ENCODE measurements at places on chromosomes 2 and 18. TPM values are rescaled to one million over a fixed set of nuclear protein-coding genes. Genes with fewer than 3 reads are reported as not detected.

DNA sequence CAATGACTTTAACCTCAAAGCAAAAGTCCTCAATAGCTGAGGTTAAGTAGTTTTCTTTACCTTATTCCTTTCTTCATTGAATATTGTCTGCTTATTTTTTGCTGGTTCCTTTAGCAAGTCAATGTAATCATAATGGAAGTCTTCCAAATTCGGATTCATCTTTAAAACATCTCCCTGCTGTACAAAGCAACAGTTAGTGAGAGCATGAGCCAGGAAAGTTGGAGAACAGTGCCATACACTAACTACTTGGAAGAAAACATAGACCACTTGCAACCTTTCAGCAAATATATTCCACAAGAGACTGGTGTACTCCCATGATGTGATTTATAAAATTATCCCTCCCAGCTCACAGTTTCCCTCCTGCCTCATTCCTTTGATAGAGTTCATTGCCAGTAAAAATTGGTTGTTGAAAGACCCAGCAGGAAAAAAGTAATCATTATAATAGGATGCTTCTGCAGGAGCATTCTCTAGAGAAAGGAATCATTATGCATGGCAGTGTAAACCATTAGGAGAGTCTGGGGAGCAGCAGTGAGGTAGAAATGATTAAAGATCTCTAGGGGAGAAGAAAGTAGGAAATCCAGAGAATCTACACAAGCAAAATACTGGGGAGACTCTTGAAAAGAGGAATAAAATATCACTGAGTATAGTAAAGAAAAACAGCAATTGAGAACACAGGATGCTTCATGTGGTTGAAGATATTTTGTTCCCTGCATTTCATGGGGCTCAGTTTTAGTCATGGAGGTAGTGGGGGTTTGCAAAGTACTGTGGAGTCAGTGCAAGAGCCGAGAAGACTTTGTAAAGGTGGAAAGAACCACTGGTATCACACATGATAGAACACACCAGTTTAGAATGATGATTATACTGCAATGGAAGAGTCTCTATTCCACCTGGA, 38.6 kb upstream of the TTN start:
- no peak for DNase-seq
- H3K27ac ChIP-seq: no peak overlapping the region
- H3K4me3 ChIP-seq: no peak overlapping the region
- no peaks in the 10 kb centered on the region for H3K36me3 ChIP-seq
- H3K27me3 ChIP-seq: no peaks in the 10 kb centered on the region
- no peaks in the 10 kb centered on the region for H3K4me1 ChIP-seq

DNA sequence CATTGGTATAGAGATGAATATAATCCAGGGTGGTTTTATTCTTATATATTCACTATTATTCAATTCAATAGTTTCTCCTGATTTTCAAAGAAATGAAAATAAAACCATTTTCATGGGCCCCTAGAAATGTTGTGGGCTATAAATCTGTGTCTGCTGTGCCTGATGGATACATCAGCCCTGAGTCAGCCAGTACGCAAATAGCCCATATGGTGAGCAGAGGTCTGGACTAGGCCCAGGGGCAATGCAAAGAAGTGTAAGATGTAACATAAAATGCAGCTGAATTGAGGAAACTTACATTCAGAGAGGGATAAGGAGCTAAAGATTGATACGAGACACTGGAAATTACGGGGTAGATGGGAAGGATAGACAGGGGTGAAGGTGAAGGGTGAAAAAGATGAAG, 122.5 kb downstream of the MAIP1 start:
- H3K36me3 ChIP-seq: no peaks in the 10 kb centered on the region
- no peak overlapping the region for H3K4me3 ChIP-seq
- no peak overlapping the region for H3K27ac ChIP-seq

- no peak overlapping the region for H3K27ac ChIP-seq
- no peak overlapping the region for H3K4me3 ChIP-seq
Measured at GRCh38 chr2:185044323-185044874, 446.1 kb downstream of the ZNF804A start.

DNA sequence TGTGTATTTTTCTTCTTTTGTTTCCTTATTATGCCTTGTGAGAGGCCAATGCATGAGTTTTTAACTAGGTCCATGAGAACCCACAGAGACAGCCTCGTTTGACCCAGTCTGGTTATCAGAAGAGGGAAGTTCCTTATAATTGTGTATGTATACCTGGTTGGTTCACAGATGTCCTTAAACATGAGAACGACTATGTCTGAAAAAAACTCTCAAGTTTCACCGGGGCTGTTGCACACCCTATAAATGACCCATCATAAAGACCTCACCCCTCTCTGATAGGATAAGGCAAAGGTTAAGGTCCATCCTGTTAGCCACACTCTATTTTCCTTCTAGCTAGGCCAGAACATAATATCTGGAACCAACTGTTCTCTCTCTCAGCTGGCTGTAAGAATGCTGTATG, 42.7 kb upstream of the MSH2 start:
- H3K4me1 ChIP-seq: no peaks in the 10 kb centered on the region
- no peak overlapping the region for H3K27ac ChIP-seq
- no peaks in the 10 kb centered on the region for H3K36me3 ChIP-seq
- H3K4me3 ChIP-seq: no peak overlapping the region

GRCh38 chr2:10765914-10766313, 44.5 kb downstream of the ATP6V1C2 start:
- H3K4me1 ChIP-seq: peaks cover 9% of the 10 kb centered on the region
- no peaks in the 10 kb centered on the region for H3K36me3 ChIP-seq
- H3K27me3 ChIP-seq: no peaks in the 10 kb centered on the region

QPCT gene
- total RNA-seq: not detected

DNA sequence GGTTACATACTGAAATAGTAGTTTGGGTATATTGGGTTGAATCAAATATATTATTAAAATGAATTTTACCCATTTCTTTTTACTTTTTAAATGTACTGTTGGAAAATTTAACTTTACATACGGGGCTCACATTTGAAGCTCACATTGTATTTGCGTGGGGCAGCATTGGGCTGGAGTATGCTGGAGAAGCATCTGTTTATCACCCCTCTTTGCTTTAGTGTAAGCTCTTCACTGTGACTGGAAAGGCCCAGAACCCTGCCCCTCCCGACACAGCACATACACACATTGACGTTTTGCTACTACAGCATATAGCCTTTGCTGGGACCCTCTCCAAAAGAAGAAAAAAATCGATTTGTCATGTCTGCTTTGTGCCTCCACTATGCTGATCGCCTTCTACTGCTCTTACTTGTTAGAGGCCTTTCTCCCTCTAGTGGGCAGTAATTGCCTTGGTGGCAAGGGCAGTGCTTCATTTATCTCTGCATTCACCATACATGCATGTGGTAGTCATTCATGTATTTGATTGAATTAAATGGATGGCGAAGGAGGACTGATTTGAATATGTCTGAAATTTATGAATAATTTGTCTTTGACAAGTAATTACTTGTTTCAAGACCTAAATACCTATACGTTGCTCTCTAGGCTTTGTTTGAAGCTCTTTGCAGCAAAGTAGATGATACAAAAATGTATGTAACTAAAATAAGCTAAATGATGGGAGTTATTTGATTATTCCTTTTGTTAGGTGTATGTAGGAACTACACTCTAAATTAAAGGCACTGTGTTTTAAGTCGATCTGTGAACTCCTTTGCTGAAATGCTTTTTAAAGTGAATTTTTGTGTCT, 37.4 kb downstream of the VAPA start:
- DNase-seq: no peak
- H3K27me3 ChIP-seq: no peaks in the 10 kb centered on the region
- no peak overlapping the region for H3K27ac ChIP-seq
- peaks cover 4% of the 10 kb centered on the region for H3K4me1 ChIP-seq
- H3K36me3 ChIP-seq: no peaks in the 10 kb centered on the region

ADD2 gene
- total RNA-seq: 31.8 TPM

DNA sequence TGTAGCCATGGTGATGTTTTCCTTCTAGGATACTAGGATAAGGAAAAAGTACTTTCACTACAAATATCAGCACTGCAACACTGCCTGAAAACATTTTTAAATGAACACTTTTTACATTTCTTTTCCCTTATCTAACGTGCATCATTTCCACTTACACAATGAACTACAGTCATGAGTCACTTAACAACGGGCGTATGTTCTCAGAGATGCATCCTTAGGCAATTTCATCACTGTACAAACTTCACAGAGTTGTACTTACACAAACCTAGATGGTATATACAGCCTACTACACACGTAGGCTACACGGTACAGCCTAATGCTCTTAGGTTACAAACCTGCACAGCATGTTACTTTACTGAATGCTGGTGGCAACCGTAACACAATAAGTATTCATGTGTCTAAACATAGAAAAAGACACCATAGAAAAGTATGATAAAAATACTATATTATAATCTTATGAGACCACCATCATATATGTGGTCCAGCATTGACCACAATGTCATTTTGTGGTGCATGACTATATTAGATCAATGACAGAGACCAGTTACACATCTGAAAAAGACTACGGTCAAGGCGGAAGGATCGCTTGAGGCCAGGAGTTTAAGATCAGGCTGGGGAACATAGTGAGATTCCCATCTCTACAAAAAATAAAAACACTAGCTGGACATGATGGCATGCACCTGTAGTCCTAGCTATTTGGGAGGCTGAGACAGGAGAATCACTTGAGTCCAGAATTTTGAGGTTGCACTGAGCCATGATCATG, 39.8 kb downstream of the WDR33 start:
- H3K36me3 ChIP-seq: no peaks in the 10 kb centered on the region
- no peak overlapping the region for H3K4me3 ChIP-seq
- no peak for DNase-seq

BCL2 gene
- 14.1 TPM for total RNA-seq

GRCh38 chr2:8239531-8240088, 442.2 kb upstream of the ID2 start:
- DNase-seq: no peak
- H3K4me1 ChIP-seq: peaks cover 58% of the 10 kb centered on the region
- no peaks in the 10 kb centered on the region for H3K36me3 ChIP-seq

ACVR1 gene
- 12.5 TPM for total RNA-seq

DSG1 gene
- not detected for total RNA-seq

DNA sequence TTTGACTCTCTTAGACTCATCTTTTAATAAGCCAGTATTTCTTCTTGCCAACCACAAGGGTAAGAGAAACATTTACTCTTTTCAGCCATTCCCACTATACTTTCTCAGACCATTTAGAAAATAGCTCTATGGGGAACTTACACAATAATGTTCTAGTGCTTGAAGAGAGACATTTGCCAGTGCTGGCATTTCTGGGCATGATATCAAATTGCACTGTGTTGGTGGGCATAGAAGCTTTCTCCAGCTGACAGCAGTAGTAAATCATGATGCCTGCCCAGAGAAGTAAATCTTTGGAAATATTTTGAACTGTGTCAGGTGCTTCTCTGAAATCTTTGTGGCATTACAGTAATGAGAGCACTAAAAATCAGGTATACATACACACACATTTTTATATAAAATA, 346.6 kb downstream of the CBLN2 start:
- no peak for DNase-seq
- H3K27me3 ChIP-seq: no peaks in the 10 kb centered on the region
- H3K4me1 ChIP-seq: no peaks in the 10 kb centered on the region
- no peak overlapping the region for H3K27ac ChIP-seq

DNA sequence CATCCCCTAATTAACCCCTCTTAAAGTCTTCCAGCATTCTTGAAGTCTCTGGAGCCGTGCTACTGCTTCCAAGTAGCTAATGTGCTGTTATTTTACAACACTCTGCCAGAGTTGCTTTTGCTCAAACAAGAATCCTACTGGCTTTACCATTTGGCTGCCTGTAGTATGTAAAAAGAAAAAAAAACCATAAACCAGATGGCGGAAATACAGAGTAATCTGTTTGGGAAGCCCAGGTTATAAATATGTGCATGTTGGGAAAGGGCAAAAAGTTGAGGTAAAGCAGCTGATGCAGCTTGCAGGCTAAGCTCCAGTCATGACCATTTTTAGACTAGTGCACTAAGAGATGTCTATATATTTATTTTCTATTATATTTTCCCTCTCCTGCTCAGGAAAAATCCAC, 313.2 kb upstream of the ETAA1 start:
- H3K4me3 ChIP-seq: no peak overlapping the region
- H3K27ac ChIP-seq: no peak overlapping the region
- no peak for DNase-seq
- H3K36me3 ChIP-seq: peaks cover 4% of the 10 kb centered on the region
- no peaks in the 10 kb centered on the region for H3K27me3 ChIP-seq
- H3K4me1 ChIP-seq: peaks cover 10% of the 10 kb centered on the region

DNA sequence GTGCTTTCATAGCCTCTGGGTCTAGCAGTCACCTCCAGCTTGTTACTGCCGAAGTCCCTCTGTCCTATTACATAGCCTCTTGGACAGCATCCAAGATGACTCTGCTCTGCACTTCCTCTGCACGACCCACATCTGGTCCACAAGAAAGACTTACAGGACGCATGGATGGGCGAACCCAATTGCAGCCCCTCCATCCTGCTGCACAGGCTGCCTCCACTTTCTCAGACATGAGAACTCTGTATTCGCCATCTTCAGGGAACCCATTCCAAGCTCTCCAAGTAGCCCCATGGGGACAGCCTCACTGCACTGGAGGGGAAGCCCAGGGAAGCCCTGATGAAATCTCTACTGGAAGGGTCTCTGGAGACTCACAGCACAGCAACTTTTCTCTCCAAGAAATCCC, 172.1 kb downstream of the GFPT1 start:
- DNase-seq: no peak
- peaks cover 8% of the 10 kb centered on the region for H3K36me3 ChIP-seq
- peaks cover 8% of the 10 kb centered on the region for H3K4me1 ChIP-seq
- no peak overlapping the region for H3K4me3 ChIP-seq
- H3K27ac ChIP-seq: no peak overlapping the region

IL36B gene
- not detected for total RNA-seq

PDE1A gene
- total RNA-seq: 27.4 TPM

- no peak overlapping the region for H3K27ac ChIP-seq
- no peak overlapping the region for H3K4me3 ChIP-seq
- H3K27me3 ChIP-seq: no peaks in the 10 kb centered on the region
- DNase-seq: no peak
- H3K4me1 ChIP-seq: no peaks in the 10 kb centered on the region
Measured at GRCh38 chr2:228197504-228197903, 16.0 kb upstream of the SPHKAP start.

GRCh38 chr2:200662727-200663126, 76.9 kb downstream of the AOX1 start:
- DNase-seq: no peak
- H3K4me1 ChIP-seq: no peaks in the 10 kb centered on the region
- H3K4me3 ChIP-seq: no peak overlapping the region
- H3K27me3 ChIP-seq: no peaks in the 10 kb centered on the region

- no peaks in the 10 kb centered on the region for H3K27me3 ChIP-seq
- H3K36me3 ChIP-seq: no peaks in the 10 kb centered on the region
- no peak for DNase-seq
- H3K4me1 ChIP-seq: peaks cover 16% of the 10 kb centered on the region
- H3K27ac ChIP-seq: no peak overlapping the region
Measured at GRCh38 chr2:12416600-12416999, 300.1 kb upstream of the TRIB2 start.

DNA sequence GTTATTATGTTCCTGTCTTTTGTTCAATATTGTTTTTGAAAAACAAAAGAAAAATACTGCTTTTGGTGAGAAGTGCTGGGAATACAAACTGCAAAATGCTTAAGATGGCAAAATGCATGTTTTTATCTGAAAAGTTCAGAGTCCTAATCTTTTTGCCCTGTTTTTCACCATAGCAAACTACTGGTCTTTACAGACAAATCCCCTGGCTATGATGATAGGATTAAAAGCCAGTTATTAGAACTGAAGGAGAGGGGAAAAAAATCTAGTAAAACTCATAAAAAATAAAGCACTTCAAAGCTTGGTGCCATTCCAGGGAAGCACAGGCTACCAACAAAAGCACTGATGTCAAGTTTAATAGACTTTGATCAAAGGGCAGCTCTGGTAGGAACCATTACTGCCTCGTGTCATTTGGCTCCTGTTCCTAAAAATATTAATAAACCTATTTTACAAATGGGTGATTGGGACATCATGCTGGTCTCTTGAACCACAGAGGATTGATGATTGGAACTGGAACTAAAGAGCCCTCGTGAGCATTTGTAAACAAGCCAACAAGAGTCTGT, 194.7 kb downstream of the RAB3GAP1 start:
- no peak overlapping the region for H3K27ac ChIP-seq
- H3K36me3 ChIP-seq: peaks cover 30% of the 10 kb centered on the region

POTEJ gene
- total RNA-seq: not detected

Measured in neural crest cell (in vitro differentiated cells).